ENCODE measurements at places on chromosomes 1 and 21.

GRCh38 chr1:225451340-225451739, 23.5 kb upstream of the LBR start:
- no peak for DNase-seq

- DNase-seq: no peak
Observed at GRCh38 chr21:45640888-45641479, 2.5 kb upstream of the PCBP3 start.

- DNase-seq: peak; percentile 72
Observed at GRCh38 chr1:201709564-201710295, 119.2 kb upstream of the IPO9 start.

DNA sequence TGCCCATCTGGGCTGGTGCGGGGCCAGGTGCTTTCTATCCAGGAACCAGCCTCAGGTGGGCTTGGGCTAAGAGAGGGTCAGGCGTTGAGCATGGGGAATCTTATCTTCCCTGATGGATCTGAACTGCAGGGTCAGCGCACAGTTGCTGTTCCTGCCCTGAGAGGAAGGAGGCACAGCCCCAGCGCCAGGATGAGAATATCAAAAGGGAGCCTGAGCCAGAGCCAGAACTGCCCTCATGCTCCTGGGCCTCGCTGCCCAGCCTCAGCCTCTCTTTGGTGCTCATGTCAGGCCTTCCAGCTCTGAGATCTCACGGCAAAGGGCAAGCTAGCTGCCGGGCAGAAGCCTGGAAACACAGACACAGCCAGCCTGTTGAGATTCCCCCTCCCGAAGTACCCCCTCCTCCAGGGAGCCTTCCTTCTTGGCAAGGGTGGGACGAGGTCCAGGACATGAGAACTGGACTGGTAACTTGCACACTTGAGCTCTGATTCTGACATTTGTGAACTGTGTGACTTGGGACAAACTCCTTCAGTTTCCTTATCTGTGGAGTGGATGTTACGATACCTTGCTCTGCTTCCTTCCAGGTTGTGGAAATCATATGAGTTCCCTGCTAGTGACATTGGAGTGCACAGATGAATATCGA, 1.2 kb upstream of the LAD1 start:
- no peak for DNase-seq

DNA sequence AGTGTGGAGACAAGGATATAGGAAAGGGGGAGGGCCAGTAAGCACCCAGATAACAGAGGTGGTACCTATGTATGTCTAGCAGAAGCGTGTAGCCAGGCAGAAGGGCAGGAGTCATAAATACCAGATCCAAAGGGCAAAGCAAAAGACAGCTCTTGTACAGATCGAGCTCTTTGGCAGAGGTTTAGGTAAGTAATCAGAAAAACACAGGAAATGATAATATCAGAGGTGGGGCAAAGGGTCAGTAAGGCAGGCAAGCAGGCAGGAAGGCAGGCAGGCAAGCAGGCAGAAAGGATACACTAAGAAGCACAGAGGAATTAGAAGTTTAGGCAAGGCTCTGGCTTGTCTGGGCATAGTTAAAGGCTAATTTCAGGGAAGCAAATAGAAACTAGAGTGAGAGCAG, 22.7 kb upstream of the SLFNL1 start:
- DNase-seq: no peak

DNA sequence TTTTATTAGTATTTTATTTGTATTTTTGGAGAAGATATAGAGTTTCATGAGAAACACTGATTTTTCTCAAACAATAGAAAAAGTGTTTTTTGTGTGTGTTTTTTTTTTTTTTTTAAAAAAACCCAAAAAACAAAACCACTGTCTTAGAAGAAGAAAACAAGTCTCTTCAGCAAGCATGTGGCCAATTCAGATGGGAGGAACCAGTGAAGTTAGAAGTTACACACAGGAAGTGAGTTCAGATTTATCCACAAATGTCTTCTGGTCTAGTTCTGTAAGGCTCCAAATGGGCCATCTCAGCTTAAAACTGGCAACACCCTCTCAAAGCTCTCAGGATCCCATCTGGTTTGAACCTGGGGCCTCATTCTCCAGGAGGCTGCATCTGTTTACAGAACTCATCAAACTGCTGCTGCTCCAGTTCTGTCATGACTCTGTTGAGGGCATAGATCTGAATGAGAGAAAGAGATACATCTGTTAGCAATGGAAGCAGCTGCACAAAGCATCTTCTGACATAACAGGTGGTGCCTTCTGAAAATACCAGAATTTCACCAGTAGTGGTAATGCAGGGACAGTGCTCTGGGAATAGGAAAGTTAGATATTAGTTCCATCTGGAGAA, 9.8 kb upstream of the ERMAP start:
- no peak for DNase-seq

DNA sequence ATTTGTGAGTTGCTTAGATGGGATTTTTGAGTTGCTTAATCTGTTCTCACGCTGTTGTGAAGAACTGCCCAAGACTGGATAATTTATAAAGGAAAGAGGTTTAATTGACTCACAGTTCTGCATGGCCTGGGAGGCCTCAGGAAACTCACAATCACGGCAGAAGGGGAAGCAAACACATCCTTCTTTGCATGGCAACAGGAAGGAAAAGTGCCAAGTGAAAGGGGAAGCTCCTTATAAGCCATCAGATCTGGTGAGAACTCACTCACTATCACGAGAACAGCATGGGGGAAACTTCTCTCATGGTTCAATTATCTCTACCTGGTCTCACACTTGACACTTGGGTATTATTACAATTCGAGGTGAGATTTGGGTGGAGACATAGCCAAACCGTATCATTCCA, 10.3 kb downstream of the CLIC6 start:
- DNase-seq: no peak

DNA sequence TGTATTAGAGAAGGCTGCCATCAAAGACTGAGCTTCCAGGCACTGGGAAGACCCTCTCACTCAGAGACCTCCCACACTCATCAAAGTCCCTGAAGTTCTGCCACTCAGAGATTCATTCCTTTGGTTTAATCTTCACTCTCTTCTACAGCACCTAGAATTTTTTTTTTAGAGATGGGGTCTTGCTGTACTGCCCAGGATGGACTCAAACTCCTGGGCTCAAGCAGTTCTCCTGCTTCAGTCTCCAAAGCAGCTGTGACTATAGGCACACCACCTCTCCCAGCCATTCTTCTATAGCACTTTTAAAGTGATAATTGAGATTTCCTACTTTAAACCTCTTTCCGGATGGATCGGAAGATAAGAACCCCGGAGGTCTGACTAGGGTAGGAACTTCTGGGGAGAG, 3.7 kb upstream of the HP1BP3 start:
- DNase-seq: no peak

DNA sequence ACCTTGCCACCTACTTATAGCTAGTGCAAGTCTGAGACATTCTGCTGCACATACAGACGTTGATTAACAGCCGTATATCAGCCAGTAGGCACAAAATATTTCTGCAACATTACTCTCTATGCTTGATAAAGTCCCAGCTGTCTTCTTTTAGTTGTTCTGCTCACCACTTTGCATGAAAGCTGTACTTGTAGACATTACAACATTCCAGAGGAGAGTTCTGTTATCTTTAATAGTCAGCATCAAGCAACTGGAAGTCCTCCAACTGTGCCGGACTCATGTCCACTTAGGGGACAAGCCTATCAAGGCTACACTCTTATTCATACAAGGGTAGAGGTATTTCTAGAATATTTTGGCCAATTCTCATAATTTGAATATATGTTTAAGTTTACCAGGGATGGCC, 50.0 kb downstream of the CACHD1 start:
- peak; percentile 83 for DNase-seq

GRCh38 chr21:15301736-15302135, 236.9 kb upstream of the NRIP1 start:
- no peak for DNase-seq

- no peak for DNase-seq
Observed at GRCh38 chr1:92329347-92330129, 30.7 kb downstream of the RPAP2 start.

GRCh38 chr1:171718216-171718615, 23.6 kb downstream of the VAMP4 start:
- DNase-seq: no peak
